ENCODE measurements at places on chromosomes 11 and 22.
A peak's percentile ranks its signal among the peaks of the same experiment; 100 is the strongest.

DNA sequence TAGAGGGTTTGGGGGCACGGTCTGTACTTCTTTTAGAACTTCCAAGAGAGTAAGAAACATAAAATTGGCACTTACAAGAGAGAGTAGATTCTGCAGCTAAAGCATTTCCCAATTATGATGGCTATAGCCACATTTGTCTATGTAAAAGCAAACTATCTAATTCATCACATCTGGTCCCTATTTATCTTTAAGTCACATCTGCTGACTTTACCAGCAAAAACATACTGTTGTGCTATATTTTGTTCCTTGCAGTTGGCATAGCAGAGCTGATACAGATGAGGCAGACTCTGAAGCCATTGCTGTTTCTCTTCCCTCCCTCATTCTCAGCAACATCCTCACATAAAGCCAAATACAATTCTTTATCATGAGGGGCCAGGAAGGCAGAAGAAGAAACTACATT, 1533.5 kb upstream of the RAG2 start:
- no peak for DNase-seq

GRCh38 chr11:71086687-71087258, 165.6 kb downstream of the SHANK2 start:
- no peak for DNase-seq

- DNase-seq, result no peak
These were observed 1367.5 kb downstream of the BRD1 start for GRCh38 chr22:48459859-48460823.

- DNase-seq, result peak; percentile 5
These were observed 147.5 kb downstream of the LDLRAD3 start for GRCh38 chr11:36091256-36091811.

GRCh38 chr11:119338318-119338890, 2.3 kb downstream of the C1QTNF5 start:
- peak; percentile 69 for DNase-seq

GRCh38 chr11:65967329-65967934, 5.9 kb downstream of the SART1 start:
- DNase-seq, result no peak

DNA sequence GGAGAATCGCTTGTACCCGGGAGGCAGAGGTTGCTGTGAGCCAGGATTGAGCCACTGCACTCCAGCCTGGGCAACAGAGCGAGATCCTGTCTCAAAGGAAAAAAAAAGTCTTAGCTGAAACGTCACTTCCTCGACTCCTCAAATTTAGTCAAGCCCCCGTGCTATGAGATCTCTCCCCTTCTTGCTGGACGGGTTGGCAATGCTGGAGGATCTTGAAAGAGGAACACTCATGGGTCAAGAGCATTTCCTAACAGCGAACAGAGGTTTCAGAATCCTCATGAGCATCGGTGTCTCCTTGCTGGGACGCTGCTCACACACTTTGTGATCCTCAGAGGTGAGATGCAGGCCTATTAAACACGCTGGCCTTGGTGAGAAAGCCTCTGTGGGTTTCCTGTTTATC, 35.9 kb downstream of the APOL3 start:
- DNase-seq, result no peak

DNA sequence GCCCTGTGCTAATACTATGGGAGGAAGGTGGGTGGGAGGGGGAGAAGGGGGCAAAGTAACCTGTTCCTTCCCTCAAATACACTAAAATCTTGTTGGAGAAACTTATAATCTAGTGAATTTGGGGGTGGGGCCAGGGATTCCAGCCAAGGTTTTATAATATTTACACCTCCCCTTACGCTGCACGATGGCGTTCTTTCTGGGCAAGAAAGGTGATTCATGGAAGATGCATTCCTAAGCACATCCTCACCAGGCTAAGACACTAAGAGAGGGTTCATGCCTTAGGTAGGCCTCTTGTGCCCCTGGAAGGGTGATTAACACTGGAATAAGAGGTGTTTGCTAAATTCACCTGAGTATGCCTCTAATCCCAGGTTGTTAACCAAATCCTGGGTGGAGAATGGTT, 82.6 kb downstream of the BARX2 start:
- DNase-seq, result no peak

- DNase-seq, result no peak
These were observed 54.7 kb upstream of the TCF20 start for GRCh38 chr22:42324990-42325710.

GRCh38 chr11:130202009-130202817, 42.6 kb downstream of the ST14 start:
- DNase-seq, result no peak

DNA sequence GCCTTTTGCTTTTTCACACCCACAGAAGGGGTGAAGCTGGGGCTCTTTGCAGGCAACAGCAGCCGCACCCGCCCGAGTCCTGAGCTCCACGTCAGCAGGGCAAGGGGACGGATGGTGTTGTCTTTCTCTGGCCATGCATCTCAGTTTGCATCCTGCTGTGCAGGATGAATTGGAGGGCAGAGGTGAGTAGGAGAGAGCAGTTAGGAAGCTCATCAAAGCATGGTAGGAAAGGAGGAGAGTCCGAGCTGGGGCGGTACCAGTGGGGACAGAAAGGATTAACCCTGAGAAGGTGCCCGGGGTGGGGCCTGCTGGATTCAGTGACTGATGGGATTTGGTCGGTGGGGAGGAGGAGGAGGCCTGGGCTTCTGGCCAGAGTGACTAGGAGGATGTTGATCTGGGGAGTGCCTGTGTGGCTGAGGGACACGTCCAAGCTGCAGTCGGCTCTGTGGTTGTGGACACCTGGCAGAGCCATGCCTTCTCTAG, 14.6 kb downstream of the FAM83F start:
- DNase-seq, result no peak

DNA sequence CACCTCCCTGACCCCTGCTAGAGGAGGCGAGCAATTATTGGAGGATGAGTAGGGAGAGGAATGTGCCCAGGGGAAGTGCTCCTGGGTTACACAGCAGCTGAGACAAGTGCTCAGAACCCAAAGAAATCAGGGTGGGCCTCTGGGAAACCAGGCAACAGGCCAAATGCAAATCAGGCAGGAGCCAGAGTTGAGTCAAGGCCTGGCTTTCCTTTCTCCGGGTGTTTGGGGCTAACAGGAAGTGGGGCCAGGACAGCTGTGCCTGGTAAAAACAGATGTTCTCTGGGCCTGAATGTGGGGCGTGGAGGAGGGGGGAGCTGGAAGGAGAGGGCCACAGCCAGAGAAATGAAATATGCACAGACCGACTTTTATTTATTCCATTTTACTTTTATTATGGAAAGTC, 22.0 kb downstream of the MFNG start:
- no peak for DNase-seq
